Left ventricle myocardium inferior (tissue), 1 donor: ENCODE measurements at places on chromosomes 3 and 15.

- no peak for DNase-seq
Measured at GRCh38 chr3:190110826-190111225, 9.9 kb downstream of the P3H2 start.

DNA sequence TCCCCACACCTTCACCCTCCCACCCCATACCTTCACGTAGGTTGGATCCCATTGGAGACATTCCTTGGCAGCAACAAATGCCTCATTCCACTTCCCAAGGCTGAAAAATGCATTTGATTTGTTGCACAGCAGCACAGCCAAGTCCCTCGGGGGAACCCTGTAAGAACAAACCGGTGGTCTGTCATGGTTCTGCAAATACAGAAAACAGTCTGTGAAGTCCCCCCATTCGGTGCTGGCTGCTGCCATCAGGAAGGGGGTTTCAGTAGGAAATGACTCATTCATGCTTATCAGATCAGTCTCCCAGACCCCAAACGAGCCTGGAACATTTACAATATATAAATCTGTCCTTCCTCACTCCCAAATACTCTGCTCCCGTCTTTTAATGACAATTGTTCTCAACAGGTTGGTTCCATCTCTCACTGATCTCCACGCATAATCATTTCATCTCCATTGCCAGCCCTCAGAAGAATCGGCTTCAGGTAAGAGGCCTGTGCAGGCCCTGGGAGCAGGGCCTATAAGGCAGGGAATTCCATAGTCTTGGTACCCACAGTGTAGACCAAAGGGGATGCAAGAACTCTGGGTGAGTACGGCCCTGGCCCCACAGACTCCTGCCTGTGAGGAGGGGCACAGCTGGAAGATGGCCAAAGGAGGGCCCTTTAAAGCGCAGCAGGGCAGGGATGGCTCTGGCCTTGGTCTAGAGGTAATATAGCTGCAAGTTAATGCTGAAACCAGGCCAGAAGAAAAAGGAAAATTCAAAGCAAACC is 41.6 kb downstream of the TRANK1 start:
- no peak for DNase-seq

DNA sequence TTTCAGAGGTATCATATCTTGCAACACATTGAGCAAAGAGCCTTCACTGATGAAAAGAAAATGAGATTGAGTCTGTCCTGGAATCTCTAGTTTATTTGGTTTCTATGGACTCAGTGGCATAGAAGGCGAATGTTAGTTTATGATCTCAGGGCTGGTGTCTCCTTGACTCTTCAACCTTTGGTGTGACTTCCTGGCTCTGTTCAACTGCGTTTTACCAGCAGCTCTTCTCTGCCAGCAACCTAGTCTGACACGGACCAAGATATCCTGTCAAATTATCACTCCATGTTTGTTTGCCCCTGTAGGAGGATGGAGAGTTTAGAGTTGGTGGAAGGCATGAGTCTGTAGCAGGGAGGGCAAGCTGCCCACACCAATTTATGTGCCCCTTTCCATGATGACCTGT is 82.9 kb upstream of the TBC1D5 start:
- no peak for DNase-seq

GRCh38 chr15:86044981-86045380 is 34.7 kb upstream of the AGBL1 start:
- no peak for DNase-seq

DNA sequence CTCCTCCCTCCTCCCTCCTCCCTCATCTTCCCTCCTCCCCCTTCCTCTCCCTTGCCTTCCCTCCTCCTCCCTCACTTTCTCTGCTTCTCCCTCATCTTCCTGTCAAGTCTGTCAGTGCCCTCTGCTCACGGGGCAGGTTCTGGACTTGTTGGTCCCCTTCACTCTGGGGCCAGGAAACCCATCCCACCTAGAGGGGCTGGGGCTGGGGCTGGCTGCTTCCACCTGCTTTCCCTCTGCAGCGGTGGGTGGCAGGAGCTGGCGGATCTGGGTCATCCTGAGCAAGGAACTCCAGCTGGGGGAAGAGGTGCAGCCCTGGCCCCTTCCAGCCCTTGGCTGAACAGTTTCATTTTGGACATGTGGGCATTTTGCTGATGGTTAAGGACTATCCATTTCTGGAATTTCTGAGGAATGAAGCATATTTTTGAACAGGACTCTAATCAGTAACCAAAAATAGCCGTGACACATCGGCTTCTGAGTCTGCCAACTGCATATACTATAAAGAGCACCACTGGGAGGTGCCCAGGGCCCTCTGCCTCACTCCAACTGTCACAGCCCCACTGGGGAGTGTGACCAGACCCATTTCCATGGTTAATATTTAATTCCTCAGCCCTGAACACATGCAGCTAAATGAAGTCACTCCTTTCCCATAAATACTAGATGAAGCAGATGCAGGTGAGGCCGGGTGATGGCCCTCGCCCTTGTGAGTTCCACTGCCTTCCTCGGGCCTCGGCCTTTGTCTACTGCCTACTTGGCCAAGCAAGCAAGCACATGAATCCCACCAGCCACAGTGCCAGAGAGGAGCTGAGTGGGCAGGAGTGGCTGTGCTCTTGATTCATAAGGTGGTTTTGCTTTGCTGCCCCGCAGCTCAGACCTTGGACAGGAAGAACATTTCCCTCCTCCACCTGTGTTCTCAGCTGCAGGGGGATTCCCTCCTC is 39.8 kb downstream of the CHDH start:
- no peak for DNase-seq

DNA sequence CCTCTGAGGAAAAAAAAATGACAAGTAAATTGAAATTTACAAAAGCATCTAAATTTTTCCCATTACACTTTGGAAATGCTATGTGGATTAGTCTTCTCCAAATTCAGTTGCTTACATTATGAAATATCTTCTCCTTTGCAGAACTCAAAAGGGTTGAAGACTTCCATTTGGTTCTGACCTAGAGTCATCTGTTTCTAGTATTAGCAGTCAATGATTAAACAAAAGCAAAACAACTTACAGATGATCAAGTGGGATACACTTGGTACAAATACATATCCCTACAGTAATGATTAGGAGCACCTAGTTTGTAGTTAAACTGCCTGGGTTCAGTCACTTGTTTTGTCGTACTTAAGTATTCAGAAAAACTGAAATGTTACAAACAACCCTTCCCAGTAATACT is 136.2 kb downstream of the MBNL1 start:
- DNase-seq, result no peak

- DNase-seq, result peak; percentile 15
Measured at GRCh38 chr15:39172380-39173281, 408.2 kb upstream of the THBS1 start.
